Iris pigment epithelial cell (primary cell): ENCODE measurements at places on chromosomes 16 and 17.

DNA sequence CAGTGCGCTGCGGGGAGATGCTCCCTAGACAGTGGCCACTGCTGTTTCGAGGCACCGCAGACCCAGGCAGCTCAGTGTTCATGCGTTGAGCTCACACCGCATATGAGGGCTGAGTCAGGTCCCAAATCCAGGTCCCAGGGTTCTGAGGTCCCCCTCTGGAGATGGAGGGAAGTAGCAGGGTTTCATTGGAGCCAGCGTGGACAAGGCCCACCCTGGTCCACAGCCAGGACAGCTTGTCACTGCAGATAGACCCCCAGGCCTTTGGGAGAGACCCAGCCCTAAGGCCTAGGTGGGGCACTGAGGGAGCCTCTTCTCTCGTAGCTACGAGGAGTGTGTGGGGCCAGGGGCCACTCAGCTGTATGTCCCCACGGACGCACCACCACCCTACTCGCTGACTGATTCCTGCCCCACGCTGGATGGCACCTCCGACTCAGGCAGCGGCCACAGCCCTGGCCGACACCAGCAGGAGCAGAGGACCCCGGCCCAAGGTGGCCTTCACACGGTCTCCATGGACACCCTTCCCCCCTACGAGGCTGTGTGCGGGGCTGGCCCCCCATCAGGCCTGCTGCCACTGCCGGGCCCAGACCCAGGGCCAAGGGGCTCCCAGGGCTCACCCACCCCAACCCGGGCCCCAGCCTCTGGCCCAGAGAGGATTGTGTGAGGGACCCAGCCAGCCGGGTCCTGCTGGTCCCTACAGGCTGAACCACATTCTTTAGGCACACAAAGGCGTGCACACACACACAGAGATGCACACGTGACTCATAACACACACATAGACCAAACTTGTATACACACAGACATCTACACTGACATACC is 53.4 kb downstream of the BEAN1 start:
- no peak for DNase-seq

DNA sequence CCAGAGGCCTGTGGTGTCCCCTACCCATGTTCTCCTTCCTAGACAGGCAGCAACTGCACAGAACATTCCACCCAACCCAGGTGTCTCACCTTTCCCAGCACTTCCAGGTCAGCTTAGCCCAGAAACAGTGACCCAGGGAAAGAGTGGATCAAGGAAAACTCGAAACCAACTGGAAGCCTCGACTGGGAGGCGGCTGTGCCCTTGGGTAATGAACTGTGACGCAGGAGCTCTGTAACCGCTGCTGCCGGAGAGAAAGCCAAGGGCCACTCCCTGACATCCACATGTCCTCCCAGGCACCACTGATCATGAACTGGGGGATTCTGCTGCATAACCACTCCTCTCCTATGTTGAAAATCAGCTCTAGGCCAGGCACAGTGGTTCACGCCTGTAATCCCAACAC is 34.4 kb downstream of the WDR59 start:
- DNase-seq = no peak

GRCh38 chr17:37818689-37819088 is 73.8 kb upstream of the HNF1B start:
- DNase-seq = peak; percentile 51

GRCh38 chr16:69166221-69166833 is 20.6 kb upstream of the SNTB2 start:
- DNase-seq = peak; percentile 46

DNA sequence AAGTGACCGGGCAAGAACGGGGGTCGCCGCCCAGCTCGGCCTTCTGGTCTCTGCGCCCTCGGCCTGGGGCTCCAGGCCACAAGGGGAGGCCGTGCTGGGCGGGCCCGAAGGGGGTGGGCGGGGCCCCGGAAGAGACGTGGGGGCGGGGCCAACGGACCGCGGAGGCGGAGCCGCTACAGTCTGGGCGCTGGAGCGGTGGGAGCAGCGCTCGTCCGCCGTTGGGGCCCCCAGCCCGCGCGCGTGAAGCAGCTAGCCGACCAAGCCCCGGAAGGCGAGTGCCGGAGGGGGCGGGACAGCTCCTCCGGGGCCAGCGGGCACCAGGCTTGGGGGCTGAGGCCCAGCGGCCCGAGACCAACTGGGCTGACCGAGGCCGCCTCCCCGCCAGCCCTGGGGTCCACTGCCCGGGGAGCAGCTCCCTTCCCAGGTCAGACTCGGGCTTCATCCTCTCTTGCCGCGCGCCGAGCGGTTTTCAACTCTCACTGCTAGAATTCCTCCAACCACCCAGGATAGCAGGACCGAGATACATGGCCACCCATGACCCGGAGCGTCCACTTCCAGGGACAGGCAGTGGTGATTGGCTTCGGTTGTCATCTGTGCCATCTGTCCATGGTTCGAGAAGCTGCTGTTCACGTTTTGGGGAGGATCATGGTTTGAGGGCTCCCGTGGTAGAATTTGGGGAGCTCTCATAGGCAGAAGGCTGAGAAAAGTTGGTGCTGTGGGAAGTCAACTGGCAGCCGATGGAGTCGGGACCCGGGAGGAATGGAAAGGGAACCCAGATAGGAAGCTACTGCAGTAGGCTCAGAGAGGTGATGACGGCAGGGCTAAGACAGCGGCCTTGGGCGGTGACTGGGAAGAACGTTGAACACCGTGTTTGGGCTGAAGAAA is 44.6 kb upstream of the LCMT1 start:
- peak; percentile 69 for DNase-seq

- DNase-seq = peak; percentile 58
Observed at GRCh38 chr16:67910158-67910557, 17.1 kb downstream of the PSKH1 start.

DNA sequence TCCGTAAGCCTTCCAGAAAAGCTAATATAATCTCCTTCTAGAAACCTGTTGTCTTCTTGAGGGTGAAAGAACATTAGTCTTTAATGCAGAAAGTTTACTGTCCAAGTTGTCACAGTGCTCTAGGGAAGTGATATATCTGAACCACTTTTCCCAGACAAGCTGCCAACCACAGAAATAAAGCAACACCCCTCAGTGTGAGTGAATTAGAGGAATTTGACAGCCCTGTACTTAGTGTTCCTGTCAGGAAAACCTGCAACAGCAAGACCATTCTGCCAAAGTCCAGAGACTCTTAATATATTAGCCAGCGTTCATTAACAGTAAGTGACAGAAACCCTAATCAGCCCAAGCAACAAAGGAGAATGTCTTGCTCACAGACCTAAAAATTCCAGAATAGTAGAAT is 137.7 kb downstream of the KATNIP start:
- DNase-seq = no peak

GRCh38 chr17:66670206-66670605 is 164.7 kb upstream of the CACNG5 start:
- DNase-seq = no peak

- DNase-seq = peak; percentile 65
Observed at GRCh38 chr17:48543107-48543853, 1.6 kb downstream of the HOXB2 start.

DNA sequence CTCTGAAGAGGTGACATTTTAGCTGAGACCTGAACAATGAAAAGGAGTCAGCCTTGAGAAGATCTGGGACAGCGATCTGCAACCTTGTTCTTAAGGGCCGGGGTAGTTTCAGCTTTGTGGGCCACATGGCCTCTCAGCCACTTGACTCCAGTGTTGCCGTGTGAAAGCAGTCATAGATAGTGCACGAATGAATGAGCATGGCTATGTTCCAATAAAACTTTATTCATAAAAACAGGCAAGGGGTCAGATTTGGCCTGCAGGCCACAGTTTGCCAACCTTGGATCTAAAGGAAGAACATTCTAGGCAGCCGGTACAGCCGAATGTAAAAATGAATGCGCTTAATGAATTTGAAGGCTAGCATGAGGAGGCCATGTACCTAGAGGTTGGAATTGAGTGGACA is 83.5 kb downstream of the ABCC6 start:
- DNase-seq = no peak

DNA sequence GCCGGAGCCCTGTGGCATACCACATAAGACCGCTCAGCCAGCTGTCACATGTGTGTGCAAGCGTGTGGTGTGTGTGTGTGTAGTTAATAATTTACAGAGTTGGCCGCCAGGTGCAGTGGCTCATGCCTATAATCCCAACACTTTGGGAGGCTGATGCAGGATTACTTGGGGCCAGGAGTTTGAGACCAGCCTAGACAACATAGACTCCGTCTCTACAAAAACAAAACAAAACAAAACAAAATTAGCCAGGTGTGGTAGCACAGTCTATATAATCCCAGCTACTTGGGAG is 20.4 kb downstream of the SOCS1 start:
- no peak for DNase-seq

- peak; percentile 50 for DNase-seq
Observed at GRCh38 chr17:57210224-57210553, 46.1 kb upstream of the MSI2 start.

DNA sequence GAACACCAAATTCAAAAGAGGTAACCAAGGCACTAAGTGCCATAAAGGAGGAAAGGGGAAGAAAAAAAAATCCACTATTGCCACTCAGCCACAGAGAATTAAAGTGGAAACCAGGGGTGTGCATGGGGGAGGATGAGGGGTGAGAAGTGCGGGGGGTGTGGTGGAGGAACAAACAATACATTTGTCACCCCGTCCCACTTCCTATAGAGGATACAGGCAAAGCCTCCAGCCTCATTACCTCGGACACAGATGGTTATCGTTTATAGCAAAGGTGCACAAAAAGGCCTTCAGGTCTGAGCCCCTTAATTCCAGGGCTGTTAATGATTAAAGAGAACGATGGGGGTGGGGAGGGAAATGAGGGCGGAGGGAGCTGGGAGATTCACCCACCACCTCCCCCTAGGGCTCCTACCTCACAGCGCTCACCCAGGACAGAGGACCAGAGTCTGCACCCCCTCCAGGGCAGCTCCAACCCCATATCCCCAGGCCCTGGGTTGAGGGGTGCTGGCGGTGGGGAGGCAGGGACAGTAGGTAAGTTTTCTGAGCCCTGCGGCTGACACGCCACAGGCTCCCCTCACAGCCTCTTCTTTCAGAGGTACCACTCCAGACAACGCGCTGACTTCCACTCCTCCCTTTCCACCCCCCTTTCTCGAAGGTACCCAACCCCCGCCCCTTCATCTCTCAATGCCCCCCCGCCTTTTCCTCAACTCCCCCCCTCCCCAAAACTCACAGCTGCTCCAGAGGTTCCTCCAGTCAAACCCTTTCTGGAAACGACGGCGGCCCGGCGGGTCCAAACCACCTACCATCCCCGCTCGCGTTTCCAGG is 470 bp downstream of the DCUN1D3 start:
- DNase-seq = no peak

DNA sequence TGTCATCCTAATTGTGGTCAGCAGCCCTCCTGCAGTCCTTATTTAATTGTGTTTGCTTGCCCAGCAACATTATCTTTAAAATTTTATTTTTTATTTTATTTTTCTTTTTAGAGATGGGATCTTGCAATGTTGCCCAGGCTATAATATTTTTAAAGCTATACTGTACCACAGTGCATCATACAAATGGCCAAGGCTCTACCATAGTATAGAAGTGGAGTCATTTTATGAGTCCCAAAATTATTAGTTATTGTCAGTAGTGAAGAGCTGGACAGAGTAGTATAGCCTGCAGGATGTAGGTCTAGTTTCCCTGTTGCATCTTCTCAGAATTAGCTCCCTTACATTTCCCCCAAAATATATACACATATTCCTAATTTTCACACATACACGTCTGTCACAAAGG is 44.1 kb downstream of the GAN start:
- DNase-seq = no peak

DNA sequence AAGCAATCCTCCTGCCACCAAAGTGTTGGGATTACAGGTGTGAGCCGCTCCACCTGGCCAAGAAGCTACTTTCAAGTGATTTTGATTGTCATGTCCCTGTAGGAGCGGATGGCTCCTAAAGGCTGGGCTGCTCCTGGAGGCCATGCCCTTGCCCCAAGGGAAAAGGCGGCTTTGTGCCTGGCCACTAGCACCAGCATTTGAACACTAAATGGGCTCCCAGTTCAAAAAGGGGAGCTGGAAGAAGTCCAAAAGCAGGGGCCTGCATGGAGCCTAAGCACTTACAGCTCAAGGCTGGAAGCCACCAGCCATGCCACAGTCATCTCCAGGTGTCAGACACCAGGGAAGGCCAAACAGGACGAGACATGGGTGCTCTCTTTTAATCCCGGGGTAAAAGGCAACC is 26.8 kb downstream of the SPHK1 start:
- DNase-seq = no peak

GRCh38 chr17:1122533-1123392 is 57.0 kb downstream of the ABR start:
- peak; percentile 59 for DNase-seq

- no peak for DNase-seq
Observed at GRCh38 chr16:82185012-82185411, 15.0 kb upstream of the MPHOSPH6 start.

- DNase-seq = no peak
Observed at GRCh38 chr16:56190048-56190676, 1.1 kb upstream of the GNAO1 start.

DNA sequence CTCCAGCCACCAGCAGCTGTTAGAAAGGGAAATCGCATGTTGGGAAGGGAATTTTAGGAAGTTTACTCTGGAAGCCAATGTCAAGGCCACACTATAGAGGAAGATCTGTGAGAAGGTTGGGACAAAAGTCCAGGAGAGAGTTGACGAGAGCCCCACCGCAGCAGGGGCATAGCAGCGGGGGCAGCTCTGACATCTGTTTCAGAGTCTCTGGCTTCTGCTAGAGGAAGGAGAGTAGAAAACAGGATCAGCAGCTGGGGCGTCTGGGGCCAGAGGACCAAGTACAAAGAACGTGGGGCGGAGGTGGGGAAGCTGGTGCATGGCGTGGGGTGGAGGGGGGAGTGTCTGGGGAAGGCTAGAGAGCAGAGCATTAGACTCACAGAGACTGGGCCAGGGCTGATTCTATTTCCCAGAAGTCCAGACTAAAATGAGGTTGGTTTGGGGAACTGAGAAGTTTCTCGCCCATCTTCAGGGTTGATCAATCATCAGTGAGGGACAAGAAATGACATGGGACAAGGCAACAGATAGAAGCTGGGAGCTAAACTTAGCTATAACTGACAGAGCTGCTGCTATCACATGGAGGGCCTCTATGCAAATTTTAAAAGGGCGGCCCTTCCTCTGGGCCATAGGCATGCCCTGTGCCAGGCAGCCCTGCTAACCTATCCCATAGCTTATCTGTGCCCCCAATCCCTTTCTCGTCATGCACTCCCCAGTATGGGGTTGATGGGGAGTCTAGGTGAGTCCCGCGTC is 1.2 kb downstream of the RABEP2 start:
- no peak for DNase-seq

DNA sequence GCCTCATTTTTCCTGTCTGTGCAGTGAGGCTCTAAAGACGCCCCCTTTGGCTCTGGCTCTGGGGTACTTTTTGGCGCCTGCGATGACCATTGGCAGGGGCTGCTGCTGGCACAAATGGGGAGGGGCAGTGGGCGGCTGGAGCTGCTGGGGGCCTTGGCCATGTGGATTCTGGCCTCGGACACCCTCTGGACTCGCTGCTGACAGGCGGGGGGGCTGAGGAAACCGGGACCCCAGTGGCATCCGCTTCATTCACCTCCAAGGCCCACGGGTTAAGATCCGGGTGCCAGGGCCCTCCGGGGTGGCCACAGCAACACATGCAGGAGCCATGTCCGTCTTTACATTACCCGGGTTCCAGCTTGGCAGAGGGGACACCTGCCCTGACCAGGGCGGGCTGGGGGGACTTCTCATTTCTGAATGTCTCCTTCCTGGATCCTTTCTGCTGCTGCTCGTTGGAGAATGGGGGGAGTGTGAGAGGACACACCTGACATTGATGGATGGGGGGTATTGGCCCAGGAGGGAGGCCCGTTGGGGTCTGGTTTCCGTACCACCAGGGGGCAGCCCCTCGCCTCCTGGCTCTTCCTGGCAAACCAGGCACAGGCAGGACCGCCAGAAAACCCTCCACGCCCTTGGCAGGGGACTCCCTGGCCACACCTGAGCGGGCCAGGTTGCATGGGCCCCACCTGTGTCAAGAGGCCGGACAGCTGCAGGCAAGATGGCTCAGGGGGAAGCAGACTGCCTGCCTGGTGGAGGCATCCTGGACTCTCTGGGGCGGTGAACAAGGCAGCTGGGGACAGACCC is 21.8 kb downstream of the GSE1 start:
- no peak for DNase-seq
